ENCODE measurements at places on chromosomes 5 and 9. TPM values are rescaled to one million over a fixed set of nuclear protein-coding genes. Genes with fewer than 3 reads are reported as not detected.

GRCh38 chr9:132168347-132168746, 6.5 kb downstream of the NTNG2 start:
- DNase-seq = no peak
- H3K4me1 ChIP-seq = peaks cover 7% of the 10 kb centered on the region
- no peak overlapping the region for H3K4me3 ChIP-seq
- H3K27ac ChIP-seq = no peak overlapping the region

DNA sequence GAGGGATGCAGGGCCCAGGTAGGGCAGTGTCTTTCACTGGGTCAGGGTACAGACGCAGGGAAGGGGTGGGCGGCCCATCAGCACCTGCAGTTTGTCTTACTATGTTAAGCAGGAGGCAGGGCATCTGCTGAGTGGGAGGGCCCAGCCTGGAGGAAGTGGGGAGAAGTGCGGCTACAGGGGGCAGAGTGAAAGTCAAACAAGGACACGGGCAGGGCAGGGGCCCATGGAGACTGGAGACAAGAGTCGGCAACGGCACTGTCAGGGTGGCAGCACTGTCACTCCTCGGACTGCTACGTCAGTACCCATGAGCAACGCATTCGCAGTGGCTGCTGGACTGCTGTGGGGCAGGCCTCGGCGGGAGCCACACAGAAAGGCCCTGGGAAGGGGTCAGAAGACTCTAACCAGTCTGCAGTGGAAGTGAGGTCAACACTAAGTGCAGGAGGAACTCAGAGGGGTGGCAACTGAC, 19.7 kb downstream of the CAMSAP1 start:
- H3K27me3 ChIP-seq = no peaks in the 10 kb centered on the region
- H3K4me3 ChIP-seq = no peak overlapping the region
- no peak for DNase-seq
- H3K36me3 ChIP-seq = no peaks in the 10 kb centered on the region

GRCh38 chr9:92508018-92508820, 25.9 kb upstream of the ASPN start:
- no peak overlapping the region for H3K27ac ChIP-seq
- H3K27me3 ChIP-seq = no peaks in the 10 kb centered on the region
- H3K4me1 ChIP-seq = peaks cover 7% of the 10 kb centered on the region
- DNase-seq = no peak
- no peak overlapping the region for H3K4me3 ChIP-seq

- H3K36me3 ChIP-seq = no peaks in the 10 kb centered on the region
- DNase-seq = no peak
- H3K4me1 ChIP-seq = peaks cover 12% of the 10 kb centered on the region
- H3K27ac ChIP-seq = peak overlapping the region; percentile 48
- H3K4me3 ChIP-seq = no peak overlapping the region
- no peaks in the 10 kb centered on the region for H3K27me3 ChIP-seq
These were observed 64.5 kb upstream of the TGFBR1 start for GRCh38 chr9:99040251-99040900.

DNA sequence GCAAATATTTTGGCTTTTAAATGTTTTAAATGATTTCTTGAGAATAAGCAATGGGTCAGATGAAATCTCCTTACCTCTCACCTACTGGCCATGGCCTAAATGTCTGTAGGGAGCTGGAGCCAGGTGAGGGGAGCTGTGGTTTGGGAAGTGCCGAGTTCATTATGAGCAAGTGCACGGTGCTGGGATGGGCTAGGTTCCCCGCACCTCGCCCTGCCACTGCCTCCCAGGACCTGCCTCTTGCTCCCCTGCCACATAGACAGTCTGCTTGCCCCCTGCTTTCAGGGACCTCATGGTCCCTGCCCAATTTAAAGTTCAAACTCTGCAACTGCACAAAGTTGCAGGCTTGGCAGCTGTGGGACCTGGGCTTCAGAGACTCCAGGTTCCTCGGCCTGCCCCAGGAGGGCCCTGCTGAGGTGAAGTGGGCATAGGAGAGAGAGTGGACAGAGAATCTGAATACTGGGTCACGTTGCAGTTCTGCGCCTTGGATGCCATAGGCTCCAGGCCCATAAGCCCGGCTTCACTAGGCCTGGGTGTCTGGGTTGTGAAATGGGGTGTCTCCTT, 5.4 kb downstream of the OR13J1 start:
- H3K27me3 ChIP-seq = peaks cover 4% of the 10 kb centered on the region
- no peak for DNase-seq
- H3K4me1 ChIP-seq = no peaks in the 10 kb centered on the region
- H3K4me3 ChIP-seq = no peak overlapping the region

The PKD2L2 gene
- not detected for total RNA-seq

DNA sequence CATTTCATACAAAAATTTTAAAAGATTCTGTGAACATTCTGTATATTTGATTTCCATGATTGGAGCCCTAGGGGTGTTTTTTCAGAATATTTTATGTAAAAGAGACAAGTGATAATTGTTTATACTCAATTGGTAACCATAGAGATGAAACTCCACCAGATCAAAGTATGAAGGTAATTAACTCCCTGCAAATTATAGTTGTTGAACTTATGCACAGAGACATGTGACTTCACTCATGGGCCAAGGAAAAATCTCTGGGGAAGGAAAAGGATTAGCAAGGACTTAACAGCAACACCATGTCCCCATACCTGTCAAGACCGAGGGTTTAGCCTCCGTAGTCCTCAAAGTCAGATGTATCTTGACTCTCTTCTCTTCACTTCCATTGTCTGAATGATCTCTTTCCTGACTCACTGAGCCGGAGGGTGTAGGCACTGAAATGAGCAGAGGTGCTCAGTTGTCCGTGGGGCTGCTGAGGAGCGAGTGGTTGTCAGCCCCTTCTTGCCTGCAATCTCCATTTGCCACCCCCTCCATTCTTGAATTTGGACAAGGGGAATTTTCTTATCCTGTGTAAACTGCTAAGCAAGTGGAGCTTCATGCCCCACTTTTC, 17.5 kb upstream of the CXCL14 start:
- DNase-seq = no peak
- H3K27ac ChIP-seq = no peak overlapping the region
- no peak overlapping the region for H3K4me3 ChIP-seq
- peaks cover 8% of the 10 kb centered on the region for H3K27me3 ChIP-seq
- H3K36me3 ChIP-seq = no peaks in the 10 kb centered on the region
- H3K4me1 ChIP-seq = no peaks in the 10 kb centered on the region

- no peak overlapping the region for H3K27ac ChIP-seq
- H3K36me3 ChIP-seq = no peaks in the 10 kb centered on the region
- H3K4me3 ChIP-seq = no peak overlapping the region
- no peak for DNase-seq
- peaks cover 9% of the 10 kb centered on the region for H3K4me1 ChIP-seq
These were observed 32.7 kb upstream of the CDKN2B start for GRCh38 chr9:22041775-22042174.

The RANBP17 gene
- 17.8 TPM for total RNA-seq

The BARX1 gene
- total RNA-seq = not detected

The C9orf153 gene
- total RNA-seq = 0.23 TPM

Measured in upper lobe of right lung (tissue), 1 donor.